ENCODE measurements at places on chromosomes 2 and 18. TPM values are rescaled to one million over a fixed set of nuclear protein-coding genes. Genes with fewer than 3 reads are reported as not detected.

Gene SERPINB2
- not detected for total RNA-seq

Gene SH3BP4
- total RNA-seq: 1.6 TPM

Gene HOXD8
- total RNA-seq: not detected

Gene POTEI
- total RNA-seq: not detected

Gene RGPD6
- total RNA-seq: 30.1 TPM

Gene TUBB8B
- total RNA-seq: not detected

Gene PAX8
- total RNA-seq: 3.0 TPM

Gene RGPD3
- 0.25 TPM for total RNA-seq

Gene DDX1
- 56.0 TPM for total RNA-seq

Gene RAB6C
- not detected for total RNA-seq

Gene ACMSD
- not detected for total RNA-seq

DNA sequence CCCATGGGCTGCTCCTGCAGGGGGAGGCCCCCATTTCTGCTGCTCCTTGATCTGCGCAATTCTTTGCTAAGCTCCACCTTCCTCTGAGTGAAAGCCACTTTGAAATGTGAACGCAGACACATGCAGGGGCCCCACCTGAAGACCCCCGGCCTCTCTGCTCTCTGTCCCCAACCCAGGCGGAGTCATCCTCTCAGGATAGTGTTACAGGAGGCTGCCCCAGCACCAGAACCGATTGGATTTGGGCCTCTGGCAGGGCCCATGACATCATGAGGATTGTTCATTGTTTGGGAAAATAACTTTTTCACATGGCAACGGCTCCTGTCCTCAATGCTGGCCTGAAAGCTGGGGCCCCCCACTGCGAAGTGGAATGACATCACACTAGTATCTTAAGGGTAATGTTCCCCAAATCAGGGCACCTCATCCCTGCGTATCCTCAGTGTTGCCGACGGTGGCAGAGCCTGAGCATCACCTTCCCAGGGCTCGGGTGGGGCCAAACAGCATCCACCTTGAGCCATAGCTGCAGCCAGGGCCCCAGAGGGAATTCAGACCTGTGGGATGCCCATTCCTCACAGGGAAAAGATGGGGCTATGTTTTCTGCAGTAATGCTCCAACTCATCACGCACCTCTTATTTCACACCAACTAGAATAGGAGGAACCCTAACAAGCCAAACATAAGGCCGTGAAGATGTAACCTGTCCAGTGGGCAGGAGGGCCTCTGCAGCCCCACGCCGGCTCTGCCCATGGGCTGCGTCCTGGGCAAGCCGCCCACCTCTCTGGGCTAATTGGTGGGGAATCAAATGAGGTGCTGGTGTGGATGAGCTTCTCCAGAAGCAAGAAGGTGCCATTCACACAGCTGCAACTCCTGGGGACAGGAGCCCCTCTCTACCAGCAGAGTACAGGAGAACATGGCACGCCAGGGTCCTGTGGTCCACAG lies 2.7 kb upstream of the ERFE start:
- DNase-seq: no peak

- DNase-seq: no peak
Measured at GRCh38 chr2:234300932-234301823, 195.7 kb downstream of the ARL4C start.

- DNase-seq: no peak
Measured at GRCh38 chr18:58091099-58091611, 47.1 kb downstream of the NEDD4L start.

- DNase-seq: no peak
Measured at GRCh38 chr2:26959331-26959730, 11.1 kb upstream of the MAPRE3 start.

GRCh38 chr18:2994603-2995432 lies 18.1 kb downstream of the LPIN2 start:
- peak; percentile 84 for DNase-seq

DNA sequence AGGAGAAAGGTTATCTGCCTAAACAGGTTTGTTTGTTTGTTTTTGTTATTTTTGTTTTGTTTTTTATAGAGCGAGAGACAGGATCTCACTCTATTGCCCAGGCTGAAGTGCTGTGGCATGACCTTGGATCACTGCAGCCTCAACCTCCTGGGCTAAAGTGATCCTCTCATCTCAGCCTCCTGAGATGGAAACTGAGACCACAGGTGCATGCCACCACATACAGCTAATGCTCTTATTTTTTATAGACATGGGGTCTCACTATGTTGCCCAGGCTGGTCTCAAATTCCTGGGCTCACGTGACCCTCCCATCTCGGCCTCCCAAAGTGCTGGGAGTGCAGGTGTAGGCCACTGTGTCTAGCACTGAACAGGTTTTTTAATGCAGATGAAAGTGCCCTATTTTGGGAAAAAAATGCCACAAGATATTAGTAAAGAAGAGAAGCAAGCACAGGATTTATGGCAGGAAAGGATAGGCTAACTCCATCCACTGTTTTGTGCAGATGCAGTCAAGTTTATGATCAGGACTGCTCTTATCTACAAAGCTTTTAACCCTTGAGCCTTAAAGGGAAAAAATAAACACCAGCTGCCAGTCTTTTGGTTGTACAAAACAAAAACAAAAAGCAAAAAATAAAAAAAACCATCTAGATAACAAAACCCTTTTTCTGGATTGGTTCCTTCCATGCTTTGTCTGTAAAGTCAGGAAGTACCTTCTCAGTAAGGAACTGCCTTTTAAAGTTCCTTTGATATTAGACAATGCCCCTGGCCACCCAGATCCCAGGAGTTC lies 29.4 kb downstream of the MAP4K3 start:
- no peak for DNase-seq

DNA sequence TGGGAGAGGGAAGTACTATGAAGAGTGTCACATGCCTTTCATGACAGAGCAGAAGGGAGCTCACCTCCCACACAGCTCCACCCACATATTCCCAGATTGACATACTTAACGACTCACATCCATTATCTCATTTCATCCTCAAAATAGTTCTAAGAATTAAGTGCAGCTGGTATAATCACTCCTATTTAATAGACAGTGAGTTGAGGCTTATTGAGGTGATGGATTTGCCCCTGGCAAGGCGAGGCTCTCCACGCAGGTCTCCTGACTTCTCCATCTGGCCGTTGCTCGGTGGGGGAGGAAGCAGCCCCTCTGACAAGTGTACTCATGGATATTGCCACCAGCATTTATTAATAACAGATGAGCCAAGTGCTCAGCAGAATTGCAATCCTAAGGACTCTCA lies 81.4 kb downstream of the TGOLN2 start:
- DNase-seq: no peak

DNA sequence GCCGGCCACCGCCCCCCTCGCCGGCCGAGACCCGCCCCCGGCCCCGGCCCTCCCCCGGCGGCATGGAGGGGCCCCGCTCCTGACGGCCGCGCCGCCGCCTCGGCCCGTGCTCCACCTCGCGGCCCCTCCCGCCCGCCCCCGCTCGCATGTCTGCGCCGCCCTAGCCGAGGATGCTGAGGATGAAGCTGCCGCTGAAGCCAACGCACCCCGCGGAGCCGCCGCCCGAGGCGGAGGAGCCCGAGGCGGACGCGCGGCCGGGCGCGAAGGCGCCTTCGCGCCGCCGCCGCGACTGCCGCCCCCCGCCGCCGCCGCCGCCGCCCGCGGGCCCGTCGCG lies 397 bp downstream of the ZCCHC2 start:
- DNase-seq: no peak

DNA sequence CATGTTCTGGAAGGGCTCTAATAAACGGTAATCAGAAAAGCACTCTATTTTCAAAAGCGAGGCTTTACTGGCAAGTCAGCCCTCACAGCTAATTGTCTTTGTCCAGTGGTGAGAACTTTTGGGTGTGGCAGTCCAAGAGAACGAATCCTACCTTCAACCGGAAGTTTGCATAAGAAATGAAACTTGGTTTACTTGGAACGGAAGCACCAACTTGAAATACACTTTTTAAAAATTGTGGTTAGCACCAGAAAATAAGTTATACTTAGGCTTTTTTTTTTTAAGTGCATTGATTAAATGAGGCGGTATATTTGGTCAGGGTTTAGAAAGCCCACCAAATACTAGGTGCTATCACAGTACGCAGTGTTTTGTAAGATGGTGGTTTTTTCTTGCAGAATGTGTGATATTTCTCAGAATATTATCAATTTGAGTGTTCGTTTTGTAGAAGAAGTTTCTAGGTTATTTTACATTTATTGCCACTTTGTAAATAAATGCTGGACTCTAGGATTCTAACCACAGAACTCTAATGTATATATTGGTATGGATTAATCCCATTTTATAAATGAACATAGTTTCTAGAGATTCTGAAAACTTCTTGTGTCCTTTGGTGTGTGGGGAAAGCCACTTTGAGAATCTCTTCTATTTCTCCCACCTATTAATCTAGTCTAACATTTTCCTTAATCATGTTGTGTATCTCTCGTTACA lies 1.2 kb downstream of the MYL12A start:
- DNase-seq: peak; percentile 27

GRCh38 chr2:136505462-136505861 lies 259.9 kb upstream of the THSD7B start:
- no peak for DNase-seq

DNA sequence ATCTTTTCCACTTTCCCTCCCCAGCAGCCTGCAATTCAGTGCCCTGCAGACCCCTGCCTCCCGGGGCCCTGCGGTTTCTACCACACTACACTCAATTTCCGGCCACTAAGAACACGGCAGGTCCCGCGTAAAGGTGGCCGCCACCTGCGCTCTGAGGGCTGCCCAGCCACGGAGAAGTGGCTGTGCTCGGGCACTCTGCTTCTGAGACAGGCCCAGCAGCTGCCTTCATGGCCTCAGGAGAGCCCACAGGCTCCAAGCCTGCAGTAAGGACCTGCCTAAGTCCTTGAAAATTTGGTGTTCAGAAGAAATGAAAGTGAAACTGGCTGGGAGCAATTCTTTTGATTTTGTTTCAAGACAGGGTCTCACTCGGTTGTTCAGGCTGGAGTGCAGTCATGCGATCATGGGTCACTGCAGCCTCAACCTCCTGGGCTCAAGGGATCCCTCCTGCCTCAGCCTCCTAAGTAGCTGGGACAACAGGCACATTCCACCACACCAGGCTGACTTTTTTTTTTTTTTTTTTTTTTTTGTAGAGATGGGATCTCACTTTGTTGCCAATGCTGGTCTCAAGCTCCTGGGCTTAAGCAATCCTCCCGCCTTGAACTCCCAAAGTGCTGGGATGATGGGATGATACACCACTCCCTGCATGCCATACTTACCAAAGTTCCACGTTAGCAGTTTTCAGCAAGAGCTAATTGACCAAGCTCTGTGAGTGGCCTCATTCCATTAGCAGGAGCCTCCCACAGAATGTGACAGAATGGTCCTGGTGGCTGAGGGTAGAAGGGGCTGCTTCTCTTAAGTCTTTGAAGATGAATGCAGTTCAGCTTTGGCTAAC lies 14.6 kb upstream of the ALPP start:
- peak; percentile 33 for DNase-seq

GRCh38 chr2:98063291-98063854 lies 23.6 kb upstream of the VWA3B start:
- DNase-seq: no peak

- DNase-seq: no peak
Measured at GRCh38 chr2:233940376-233941276, 23.5 kb downstream of the TRPM8 start.

DNA sequence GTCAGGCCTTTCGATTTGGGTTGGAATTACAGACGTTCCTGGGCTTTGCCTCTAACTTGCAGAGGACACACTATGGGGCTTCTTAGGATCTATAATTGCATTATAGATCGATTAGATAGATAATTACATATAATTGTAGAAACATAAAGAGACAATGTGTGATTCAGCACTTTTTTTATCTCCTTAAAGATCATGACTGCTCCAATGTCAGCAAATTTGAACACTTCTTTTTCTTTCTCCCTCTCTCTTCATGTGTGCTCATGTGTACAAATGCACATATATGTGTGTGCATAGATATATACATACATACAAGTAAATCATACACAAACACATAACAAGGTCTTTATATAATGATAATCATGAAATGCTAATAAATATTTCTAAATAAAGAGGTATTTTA lies 1261.2 kb upstream of the SLC39A10 start:
- no peak for DNase-seq

GRCh38 chr2:17208511-17208910 lies 309.7 kb downstream of the RAD51AP2 start:
- DNase-seq: no peak

DNA sequence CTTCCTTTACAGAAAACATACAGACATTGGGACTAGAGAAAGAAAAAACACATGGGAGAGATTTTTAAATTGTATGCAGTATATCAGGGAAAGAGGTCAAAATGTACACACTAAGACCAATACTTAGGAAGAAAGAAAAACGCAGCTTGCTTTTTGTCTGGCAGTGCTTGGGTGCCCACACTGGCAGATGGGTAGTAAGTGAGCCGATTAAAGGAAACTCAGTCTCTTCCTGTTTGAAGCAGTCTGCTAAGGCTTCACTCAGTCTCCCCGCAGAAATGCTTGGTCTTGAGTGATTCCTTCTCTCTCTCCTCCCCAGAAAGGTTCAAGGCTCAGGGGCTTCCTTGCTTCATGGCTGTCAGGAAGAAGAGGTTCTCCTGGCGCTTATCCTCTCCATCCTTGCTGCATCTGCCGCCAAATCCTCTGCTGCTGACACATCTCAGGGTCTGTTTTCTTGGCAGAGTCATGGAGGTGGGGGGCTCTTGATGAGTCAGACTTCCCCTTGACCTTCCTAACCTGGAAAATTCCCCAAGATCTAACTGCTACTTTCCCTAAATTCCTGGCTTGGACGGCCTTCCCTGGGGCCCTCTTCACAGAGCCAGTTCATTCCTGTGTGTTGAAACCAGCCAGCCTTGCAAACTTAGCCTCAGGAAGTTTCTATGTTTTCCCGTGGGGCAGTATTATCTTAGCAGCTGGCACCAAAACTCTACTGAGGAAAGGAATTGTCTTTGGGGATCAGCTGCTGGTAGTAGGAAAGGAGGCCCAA lies 10.5 kb upstream of the TMSB10 start:
- DNase-seq: no peak

DNA sequence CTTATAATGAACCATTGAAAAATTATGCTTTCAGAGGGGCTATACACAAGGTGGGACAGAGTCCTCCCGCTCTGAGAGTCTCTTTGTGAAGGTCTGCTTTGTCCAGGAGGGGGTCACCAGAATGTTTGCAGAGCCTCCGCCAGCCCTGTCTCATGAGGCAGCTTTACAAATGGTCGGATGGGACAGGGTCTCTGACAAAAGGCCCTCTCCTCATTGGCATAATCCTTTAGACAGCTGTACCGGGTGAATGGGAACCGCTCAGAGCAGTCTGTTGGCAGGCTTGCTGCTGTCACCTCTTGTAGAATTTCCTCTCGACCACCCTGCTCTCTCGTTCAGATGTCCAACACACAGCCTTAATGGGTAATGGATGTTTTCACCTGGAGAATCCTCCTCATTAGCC lies 40.2 kb upstream of the TGIF1 start:
- DNase-seq: no peak

DNA sequence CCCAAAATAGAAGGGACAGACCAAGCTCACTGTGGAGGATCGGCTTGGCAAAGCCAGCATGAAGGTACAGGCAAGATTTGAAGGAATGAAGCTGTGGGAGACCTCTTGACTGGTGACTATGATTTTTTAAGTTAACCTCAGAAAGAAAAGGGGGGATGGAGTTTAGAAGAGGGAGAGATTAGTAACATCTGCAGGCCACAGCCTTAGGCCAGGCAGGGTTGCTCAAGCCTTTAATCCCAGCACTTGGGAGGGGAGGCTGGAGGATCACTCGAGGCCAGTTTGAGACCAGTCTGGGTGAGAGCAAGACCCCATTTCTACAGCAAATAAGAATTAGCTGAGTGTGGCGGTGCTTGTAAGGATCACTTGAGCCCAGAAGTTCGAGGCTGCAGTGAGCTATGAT lies 46.6 kb downstream of the ZNF532 start:
- no peak for DNase-seq

All from activated T-cell treated with anti-CD3 and anti-CD28 coated beads, Interleukin-2, amount 50 U/mL, for 72 hours (primary cell).